Muscle of arm (tissue), 14 donors: ENCODE measurements at places on chromosomes 16 and 17. TPM values are rescaled to one million over a fixed set of nuclear protein-coding genes. Genes with fewer than 3 reads are reported as not detected.

KRT222 gene
- polyA plus RNA-seq: 1.0 TPM

CA7 gene
- polyA plus RNA-seq: not detected

KCNAB3 gene
- polyA plus RNA-seq: 5.9 TPM

UMOD gene
- not detected for polyA plus RNA-seq

PRSS22 gene
- polyA plus RNA-seq: not detected

CACNG5 gene
- not detected for polyA plus RNA-seq

RNF222 gene
- 0.13 TPM for polyA plus RNA-seq

WNT3 gene
- 26.7 TPM for polyA plus RNA-seq
